ENCODE measurements at places on chromosomes 12 and 14. TPM values are rescaled to one million over a fixed set of nuclear protein-coding genes. Genes with fewer than 3 reads are reported as not detected.

Gene SLC25A21
- not detected for total RNA-seq

Gene KRT82
- total RNA-seq: not detected

Gene PLA2G1B
- total RNA-seq: not detected

Gene GNG2
- total RNA-seq: 106 TPM

Gene AICDA
- 0.71 TPM for total RNA-seq

Gene KRT71
- not detected for total RNA-seq

Gene KLRF2
- total RNA-seq: not detected

Gene EMP1
- 12.9 TPM for total RNA-seq

Gene BEST3
- total RNA-seq: not detected

Gene KRT78
- not detected for total RNA-seq

Gene DAO
- total RNA-seq: not detected
